Right ventricle myocardium inferior (tissue), 1 donor: ENCODE measurements at places on chromosomes 11 and 22.
A peak's percentile ranks its signal among the peaks of the same experiment; 100 is the strongest.

- no peak for DNase-seq
These were observed 66.4 kb downstream of the SGSM3 start for GRCh38 chr22:40436505-40437431.

DNA sequence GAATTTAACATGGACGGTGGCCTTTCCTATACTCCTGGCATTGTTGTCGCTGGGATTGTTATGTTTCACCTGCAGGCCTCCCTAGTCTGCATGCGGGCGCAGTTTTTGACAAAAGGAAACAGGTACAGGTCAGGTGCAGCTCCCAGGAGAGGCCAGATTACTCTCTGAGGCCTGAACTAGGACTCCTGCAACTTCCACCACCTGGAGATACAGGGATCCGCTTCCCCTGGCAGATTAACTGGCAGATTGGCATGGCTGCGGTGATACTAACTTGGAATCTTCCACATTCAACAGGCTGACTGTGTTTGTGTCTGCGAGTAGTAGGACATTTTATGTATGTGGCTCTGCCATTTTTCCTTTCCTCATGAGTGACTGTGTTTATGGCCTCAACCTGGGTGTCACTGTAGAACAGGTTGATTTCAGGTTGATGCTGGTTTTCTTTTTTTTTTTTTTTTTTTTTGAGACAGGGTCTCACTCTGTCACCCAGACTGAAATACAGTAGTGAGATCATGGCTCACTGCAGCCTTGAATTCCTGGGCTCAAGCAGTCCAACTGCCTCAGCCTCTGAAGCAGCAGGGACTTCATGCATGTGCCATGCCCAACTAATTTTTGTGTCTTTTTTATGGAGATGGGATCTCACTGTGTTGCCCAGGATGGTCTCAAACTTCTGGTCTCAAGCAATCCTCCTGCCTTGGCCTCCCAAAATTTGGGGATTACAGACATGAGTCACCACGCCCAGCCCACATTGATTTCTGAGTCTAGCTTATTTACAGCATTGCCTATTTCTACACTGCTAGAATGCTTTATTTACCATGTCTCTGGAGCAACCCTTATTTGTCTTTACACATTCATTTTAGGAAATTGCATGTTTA lies 1.7 kb upstream of the USP28 start:
- no peak for DNase-seq

DNA sequence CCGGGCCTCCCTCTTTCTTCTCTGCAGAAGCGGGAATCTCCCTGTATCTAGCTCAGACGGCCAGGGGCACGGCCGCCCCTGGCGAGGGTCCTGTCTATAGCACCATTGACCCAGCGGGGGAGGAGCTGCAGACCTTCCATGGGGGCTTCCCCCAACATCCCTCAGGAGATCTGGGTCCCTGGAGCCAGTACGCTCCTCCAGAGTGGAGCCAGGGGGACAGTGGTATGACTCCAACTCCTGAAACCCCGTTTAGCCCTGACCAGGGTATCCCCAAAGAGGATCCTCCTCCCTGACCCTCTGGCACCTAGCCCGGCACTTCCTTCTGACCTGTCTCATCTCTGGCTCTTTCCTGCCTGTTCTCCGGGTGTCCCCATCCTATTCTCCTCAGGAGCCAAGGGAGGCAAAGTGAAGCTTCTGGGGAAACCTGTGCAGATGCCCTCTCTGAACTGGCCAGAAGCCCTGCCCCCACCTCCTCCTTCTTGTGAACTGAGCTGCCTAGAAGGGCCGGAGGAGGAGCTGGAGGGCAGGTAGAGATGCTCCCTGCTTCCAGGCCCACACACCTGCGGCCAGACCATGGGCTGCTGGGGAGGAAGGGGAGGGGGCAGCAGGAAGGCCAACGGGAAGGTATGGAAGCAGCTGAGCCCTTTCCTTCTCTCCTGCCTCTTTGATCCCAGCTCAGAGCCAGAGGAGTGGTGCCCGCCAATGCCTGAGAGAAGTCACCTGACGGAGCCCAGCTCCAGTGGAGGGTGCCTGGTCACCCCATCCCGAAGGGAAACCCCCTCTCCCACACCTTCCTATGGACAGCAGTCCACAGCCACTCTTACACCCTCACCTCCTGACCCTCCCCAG lies 12.9 kb downstream of the ROBO3 start:
- DNase-seq, result no peak

- DNase-seq, result no peak
These were observed 24.2 kb downstream of the NAV2 start for GRCh38 chr11:19736831-19737230.

- DNase-seq, result no peak
These were observed 3.1 kb downstream of the AKIP1 start for GRCh38 chr11:8913961-8914660.

- no peak for DNase-seq
These were observed 8.5 kb downstream of the SH3BP1 start for GRCh38 chr22:37647928-37648327.

DNA sequence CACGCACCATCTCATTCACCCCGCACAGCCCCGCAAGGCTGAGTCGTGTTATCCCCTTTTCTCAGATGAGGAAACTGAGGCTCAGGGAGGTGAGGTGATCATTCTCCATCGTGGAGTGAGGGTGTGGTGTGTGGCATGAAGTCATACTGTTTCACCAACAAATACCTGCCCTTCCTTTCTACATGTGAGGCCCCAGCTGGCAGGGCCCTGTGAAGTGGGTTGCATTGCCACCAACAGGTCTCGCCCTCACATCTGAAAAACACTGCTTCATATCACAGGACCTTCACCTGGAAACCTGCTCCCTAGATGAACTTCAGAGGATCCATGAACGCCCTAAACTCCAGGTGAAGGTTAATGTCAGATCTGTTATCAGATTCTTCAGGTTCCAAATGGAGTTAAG lies 4.3 kb downstream of the SSTR3 start:
- no peak for DNase-seq

- DNase-seq, result no peak
These were observed 62.4 kb downstream of the MYH9 start for GRCh38 chr22:36325154-36326031.

DNA sequence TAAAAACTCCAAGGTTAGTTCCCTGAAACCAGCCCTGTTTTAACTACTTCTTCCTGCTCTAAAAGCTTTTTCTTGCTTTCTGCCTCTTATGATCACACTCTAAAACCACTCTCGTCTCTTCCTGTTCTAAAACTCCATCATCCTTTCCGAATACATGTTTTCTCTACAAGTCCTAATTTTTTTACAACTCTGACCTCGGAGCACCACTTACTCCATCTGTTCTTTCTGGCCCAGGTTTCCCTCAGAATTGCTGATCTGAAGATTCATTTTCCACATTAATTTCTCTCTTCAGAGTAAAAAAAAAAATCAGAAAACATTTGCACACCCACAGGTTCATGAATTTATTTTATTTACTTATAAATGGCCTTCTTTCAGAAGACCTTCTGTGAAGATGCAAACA lies 265.7 kb upstream of the CADM1 start:
- no peak for DNase-seq

GRCh38 chr22:27715106-27715505 lies 86.5 kb downstream of the MN1 start:
- no peak for DNase-seq

DNA sequence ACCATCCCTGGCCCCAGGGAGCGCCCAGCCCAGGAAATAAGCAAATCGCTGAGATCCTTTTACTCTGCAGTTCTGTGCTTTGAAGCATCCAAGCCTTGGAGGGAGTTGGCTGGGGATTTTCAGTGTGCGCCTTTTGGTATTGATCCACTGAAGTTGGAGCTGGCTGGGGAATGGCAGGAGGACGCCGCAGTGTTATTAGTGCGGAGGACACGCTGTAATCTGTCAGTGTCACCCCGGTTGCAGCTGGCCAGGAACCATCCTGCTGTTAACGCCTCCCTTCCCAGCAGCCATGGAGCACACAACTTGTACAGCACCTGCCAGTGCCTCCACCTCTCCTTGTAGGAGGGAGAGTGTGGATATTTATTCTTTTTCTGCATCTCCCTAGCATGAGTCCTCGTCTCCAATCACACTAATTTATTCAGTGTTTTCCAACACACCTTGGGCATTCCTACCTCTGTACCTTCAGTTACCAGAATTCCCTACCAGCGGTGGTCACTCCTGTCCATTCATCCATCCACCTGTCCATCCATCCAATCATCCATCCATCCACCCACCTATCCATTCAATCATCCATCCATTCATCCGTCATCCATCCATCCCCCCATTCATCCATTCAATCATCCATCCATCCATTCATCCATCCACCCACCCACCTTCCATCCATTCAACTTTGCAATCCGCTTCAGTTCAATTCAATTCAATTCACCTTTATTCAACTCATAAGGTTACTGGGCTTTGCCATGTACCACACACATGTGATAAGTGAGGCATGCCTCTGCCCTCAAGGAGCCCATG lies 21.9 kb upstream of the EIF3D start:
- no peak for DNase-seq

- no peak for DNase-seq
These were observed 1130.5 kb downstream of the BRD1 start for GRCh38 chr22:48697223-48697622.

DNA sequence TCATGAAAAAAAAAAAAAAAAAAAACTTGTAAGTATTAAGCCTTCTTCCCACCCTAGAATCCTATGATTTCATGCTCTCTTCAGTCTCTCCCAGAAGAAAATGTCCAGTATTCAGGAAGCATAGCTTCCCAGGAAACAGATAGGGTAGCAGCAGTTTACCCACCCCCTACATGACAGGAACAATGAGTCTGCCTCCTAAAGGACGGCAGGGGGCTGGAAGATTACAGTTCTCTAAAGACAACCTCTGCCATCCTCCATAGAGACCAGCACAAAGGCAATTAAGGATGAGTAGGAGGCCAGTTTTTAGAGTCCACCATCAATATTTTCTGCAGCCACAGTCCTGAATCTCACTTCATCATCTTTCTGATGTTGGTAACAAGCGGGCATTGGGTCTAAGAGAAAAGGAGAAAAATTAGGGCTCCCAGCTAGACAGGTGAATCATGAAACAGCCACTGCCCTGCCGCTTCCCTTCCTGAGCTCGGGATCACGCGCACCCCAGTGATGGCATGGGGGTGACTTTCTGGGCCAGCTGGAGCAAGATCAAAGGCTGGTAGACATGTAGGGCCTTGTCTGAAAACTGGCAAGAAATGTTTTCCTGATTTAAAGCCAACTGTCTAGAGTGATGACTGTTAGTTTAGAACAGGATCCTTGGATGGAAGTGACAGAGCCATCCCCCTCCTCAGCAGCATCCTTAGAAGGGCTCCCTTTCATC lies 322.8 kb downstream of the LARGE1 start:
- DNase-seq, result no peak

GRCh38 chr22:48799227-48799970 lies 1028.3 kb downstream of the BRD1 start:
- peak; percentile 26 for DNase-seq
